ENCODE measurements at places on chromosomes 5 and 9.

GRCh38 chr9:19288081-19288480, 57.6 kb downstream of the DENND4C start:
- no peak overlapping the region for H3K27ac ChIP-seq
- no peak for DNase-seq

- no peak overlapping the region for H3K27ac ChIP-seq
- peaks cover 4% of the 10 kb centered on the region for H3K4me1 ChIP-seq
- H3K36me3 ChIP-seq, result no peaks in the 10 kb centered on the region
- no peak for DNase-seq
- peaks cover 18% of the 10 kb centered on the region for H3K27me3 ChIP-seq
- H3K4me3 ChIP-seq, result no peak overlapping the region
Observed at GRCh38 chr5:1651971-1652872, 128.5 kb upstream of the LPCAT1 start.

GRCh38 chr9:12739014-12739652, 35.7 kb upstream of the LURAP1L start:
- no peak overlapping the region for H3K4me3 ChIP-seq
- DNase-seq, result no peak
- H3K27me3 ChIP-seq, result no peaks in the 10 kb centered on the region
- no peaks in the 10 kb centered on the region for H3K4me1 ChIP-seq
- H3K27ac ChIP-seq, result no peak overlapping the region

DNA sequence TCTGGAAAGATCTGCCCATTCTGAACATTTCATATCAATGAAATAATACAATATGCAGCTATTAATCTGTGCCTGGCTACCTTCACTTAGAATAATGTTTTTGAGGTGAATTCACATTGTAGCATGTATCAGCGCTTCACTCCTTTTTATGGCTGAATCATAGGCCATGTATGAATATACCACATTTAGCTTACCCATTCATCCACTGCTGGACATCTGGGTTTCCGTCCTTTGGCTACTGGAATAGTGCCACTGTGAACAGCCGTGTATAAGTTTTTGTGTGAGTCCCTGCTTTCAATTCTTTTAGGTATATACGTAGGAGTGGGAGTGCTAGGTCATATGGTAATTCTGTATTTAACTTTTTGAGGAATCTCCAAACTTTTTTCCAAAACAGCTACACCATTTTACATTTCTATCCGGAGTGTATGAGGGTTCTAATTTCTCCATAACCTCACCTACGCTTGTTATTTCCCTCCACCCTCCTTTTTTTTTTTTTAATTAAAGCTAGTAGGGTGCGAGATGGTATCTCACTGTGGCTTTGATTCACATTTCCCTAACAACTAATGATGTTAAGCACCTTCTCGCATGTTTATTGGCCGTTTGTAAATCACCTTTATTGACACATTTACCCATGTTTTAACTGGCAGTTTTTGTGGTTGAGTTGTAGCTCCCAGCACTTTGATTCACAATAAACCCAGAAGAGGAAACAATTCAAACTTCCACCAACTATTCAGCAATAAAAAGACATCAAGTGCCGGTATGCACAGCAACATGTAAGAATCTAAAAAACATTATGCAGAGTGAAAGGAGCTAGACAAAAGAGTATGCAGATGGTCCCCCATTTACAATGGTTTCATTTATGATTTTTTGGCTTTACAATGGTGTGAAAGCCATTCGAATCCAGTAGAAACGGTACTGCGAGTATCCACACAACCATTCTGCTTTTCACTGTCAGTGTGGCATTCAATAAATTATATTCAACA, 8.1 kb downstream of the SEMA4D start:
- peaks cover 69% of the 10 kb centered on the region for H3K4me1 ChIP-seq
- H3K27ac ChIP-seq, result peak overlapping the region; percentile 55
- H3K27me3 ChIP-seq, result no peaks in the 10 kb centered on the region

- no peaks in the 10 kb centered on the region for H3K27me3 ChIP-seq
- H3K4me3 ChIP-seq, result no peak overlapping the region
- no peaks in the 10 kb centered on the region for H3K4me1 ChIP-seq
- DNase-seq, result no peak
Observed at GRCh38 chr9:103410059-103410458, 414.9 kb downstream of the CYLC2 start.

DNA sequence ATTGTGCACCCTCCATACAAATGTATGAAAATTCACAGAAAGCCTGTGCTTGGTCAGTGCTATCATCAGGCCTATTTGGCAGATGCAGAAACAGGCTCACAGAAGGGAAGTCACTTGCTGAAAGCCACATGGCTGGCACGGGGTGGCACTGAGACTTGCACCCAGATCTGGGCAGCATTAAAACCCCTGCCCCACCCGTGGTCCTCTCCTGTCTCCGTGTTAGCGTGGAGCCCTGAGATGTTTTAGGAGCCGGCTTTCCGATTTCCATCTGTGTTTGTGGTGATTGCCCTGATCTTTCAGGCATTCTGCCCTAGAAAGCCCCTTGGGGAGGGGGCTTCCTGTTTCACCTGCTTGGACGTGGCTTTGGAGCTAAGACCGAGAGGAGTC, 102.2 kb upstream of the IER5L start:
- no peak overlapping the region for H3K4me3 ChIP-seq
- peaks cover 3% of the 10 kb centered on the region for H3K4me1 ChIP-seq
- peak; percentile 1 for DNase-seq
- no peaks in the 10 kb centered on the region for H3K36me3 ChIP-seq
- H3K27ac ChIP-seq, result no peak overlapping the region

GRCh38 chr5:158032246-158032645, 173.3 kb upstream of the CLINT1 start:
- no peak overlapping the region for H3K4me3 ChIP-seq
- no peak for DNase-seq
- H3K4me1 ChIP-seq, result no peaks in the 10 kb centered on the region
- no peak overlapping the region for H3K27ac ChIP-seq

DNA sequence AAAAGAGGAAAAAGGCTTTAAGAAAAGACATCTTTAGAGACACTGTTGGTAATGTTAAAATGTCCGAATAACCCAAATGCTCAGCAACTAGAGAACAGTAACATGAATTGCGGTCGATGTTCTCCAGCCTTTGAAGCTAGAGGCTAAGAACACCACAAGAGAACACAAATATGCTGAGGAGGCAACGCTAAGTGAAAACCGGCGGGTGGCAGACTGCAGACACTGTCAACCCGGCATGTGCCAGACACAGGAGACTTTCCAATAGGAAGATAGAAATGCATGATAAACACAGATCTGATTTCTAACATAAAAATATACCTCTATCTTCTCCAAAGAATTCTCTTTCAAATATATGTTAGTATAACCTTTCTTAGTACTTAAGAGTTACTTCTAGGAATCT, 18.4 kb upstream of the DDX41 start:
- no peak overlapping the region for H3K4me3 ChIP-seq
- no peaks in the 10 kb centered on the region for H3K27me3 ChIP-seq
- no peak overlapping the region for H3K27ac ChIP-seq
- DNase-seq, result no peak
- H3K4me1 ChIP-seq, result no peaks in the 10 kb centered on the region
